ENCODE measurements at places on chromosomes 6 and 20. TPM values are rescaled to one million over a fixed set of nuclear protein-coding genes. Genes with fewer than 3 reads are reported as not detected.

The ADTRP gene
- polyA plus RNA-seq = 15.8 TPM

The DUSP15 gene
- polyA plus RNA-seq = not detected

The GHRH gene
- polyA plus RNA-seq = not detected

The C20orf141 gene
- not detected for polyA plus RNA-seq

The MEP1A gene
- polyA plus RNA-seq = not detected

All from CD4-positive, alpha-beta memory T cell (primary cell).